ENCODE measurements at places on chromosomes 7 and 10.

DNA sequence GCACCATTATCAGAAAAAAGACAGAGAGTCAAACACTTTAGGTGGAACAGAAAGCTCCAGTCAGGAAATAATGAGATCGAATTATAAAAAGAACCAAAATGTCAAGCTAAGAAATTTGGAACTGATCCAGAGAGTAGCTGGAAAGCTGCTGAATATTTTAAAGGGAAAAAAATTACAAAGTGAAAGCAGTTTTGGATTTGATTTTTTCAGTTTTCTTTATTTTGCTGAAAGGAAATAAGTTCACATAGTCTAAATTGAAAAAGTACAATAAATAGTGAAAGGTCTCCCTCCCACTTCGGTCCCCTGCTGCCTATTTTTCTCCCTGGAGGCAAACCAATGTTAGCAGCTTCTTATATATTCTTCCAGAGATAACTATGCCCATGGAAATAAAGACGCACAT lies 11.3 kb upstream of the TOMM7 start:
- no peak for DNase-seq

DNA sequence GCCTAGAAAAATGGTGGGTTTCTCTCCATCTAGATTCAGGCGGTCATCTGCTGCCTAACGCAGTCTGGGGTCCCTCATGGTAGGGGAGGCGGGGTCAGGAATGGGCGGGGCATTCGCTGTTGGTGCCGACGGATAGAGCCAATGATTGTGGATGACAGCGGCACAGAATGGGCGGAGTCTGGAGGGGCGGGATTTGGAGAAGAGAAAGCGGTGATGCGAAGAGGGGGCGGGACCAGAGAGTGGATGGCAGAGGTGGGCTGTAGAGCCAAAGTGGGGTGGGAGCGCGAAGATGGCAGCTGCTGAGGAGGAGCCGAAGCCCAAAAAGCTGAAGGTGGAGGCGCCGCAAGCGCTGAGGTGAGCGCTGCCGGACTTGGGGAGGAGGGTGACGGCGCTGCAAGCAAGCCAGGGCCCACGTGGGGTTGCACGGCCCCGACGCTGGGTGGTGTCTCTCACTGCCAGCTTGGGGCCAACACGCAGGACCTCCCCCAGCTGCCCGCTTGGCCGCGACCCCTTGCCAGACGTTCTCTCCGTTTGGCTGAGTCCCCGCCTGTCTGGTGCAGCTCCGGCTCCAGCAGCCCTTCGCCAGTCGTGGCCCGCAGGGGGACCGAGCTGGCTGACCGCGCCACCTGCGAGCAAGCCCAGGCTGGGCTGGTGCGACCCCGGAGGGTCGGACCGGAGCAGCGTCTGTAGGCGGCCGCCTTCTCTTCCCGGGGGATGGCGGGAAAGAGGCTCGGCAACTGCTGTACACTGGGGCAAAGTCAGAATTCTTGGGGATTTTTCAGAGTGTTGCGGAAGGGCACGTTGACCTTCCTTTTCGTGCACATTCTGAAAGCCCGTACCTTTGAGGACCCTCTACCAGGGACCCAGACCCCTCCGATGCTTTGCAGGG lies at the start of gene ADK:
Gene ADK (plus strand): TSS at position 232 of the 889 bp plus-strand sequence. CDS start 58 bp downstream, at position 290.
- peak; percentile 100 for DNase-seq

DNA sequence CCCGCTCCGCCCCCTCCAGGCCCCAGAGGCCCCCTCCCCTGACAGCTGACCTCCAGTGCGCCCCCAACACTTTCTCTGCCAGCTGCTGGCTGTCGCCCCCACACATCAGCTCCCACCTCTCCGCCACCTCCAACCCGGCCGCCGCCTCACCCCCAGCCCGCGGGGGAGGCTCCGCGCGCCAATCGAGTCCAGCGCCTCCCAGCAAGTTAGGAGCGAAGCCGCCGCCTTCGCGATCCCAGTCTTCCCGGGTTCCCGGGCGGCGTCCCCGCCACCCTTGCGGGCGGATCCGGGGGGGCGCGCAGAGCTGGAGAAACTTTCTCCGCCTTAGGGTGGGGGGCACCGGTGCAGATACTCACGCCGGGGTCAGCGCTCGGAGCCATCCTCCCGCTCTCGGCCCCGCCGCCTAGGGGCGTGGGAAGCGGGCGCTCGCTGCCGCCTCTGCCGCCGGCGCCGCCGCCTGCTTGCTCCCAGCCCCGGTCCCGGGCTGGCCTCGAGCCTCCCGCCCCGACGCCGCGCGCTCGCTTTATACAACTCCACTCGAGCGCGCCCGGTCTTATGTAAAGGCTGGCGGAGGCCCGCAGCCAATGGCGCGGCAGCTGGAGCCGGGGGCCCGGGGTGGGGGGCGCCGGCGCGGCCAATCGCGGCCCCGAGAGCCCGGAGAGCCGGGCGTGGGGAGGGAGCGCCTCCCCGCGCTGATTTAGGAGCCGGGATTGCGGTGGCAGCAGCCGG lies at the start of gene CRTAC1:
Gene CRTAC1 (minus strand): TSS at position 529 of the 729 bp plus-strand sequence. CDS start 149 bp downstream, at position 380.
- DNase-seq, result no peak

GRCh38 chr10:100081075-100082001 lies at the start of gene CPN1:
TSS of gene CPN1 (minus strand) at chr10:100081869. CDS start at chr10:100081625, 244 bp downstream.
- DNase-seq, result no peak

GRCh38 chr7:130124711-130125110 lies 54.4 kb downstream of the KLHDC10 start:
- no peak for DNase-seq

DNA sequence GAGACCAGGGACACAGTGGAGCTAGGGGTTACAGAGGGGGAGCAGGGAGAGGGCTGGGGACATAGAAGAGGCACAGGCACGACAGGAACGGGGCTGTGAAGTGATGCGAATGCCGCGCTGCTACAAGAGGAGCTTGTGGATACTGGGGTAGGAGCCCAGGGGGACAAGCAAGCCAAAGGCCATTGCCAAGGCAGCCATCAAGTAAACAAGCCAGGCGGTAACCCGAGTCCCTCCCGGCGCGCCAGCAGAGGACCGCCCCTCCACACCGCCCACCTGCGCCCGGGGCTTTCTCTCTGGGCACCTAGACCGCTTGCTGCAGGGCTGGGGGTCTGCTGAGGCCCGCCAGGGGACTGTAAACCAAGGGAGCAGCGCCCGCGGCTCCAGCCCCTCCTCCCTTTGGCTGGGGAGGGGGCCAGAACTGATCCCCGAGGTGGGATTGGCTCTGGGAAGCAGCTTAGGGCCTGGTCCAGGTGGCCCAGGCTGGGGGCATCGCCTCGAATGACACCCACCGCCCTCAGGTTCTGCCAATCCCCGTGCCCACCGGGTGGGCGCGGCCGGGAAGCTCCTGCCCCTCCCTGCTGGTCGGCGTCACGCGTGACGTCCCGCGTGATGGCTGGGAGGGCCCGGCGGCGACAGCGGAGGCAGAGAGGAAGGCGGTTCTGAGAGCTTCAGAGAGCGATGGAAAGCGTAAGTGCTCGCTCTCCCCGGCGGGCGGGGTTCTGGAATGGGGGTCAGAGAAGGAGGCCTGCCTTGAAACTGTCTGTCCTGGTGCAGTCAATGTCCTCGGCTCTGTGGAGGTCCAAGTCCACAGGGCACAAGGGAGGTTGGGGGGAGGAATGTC lies 982 bp downstream of the SFXN3 start:
- DNase-seq, result peak; percentile 74

- DNase-seq, result no peak
These were observed 48.4 kb upstream of the TRIM8 start for GRCh38 chr10:102595897-102596296.

- DNase-seq, result no peak
These were observed at the start of gene HMX2 for GRCh38 chr10:123147635-123148413. TSS of gene HMX2 (plus strand) at chr10:123148136. CDS start at chr10:123148379, 243 bp downstream.

- DNase-seq, result no peak
These were observed 372.3 kb upstream of the LRRN3 start for GRCh38 chr7:110718503-110719205.

GRCh38 chr10:122419016-122419415 lies 35.4 kb upstream of the ARMS2 start:
- no peak for DNase-seq

DNA sequence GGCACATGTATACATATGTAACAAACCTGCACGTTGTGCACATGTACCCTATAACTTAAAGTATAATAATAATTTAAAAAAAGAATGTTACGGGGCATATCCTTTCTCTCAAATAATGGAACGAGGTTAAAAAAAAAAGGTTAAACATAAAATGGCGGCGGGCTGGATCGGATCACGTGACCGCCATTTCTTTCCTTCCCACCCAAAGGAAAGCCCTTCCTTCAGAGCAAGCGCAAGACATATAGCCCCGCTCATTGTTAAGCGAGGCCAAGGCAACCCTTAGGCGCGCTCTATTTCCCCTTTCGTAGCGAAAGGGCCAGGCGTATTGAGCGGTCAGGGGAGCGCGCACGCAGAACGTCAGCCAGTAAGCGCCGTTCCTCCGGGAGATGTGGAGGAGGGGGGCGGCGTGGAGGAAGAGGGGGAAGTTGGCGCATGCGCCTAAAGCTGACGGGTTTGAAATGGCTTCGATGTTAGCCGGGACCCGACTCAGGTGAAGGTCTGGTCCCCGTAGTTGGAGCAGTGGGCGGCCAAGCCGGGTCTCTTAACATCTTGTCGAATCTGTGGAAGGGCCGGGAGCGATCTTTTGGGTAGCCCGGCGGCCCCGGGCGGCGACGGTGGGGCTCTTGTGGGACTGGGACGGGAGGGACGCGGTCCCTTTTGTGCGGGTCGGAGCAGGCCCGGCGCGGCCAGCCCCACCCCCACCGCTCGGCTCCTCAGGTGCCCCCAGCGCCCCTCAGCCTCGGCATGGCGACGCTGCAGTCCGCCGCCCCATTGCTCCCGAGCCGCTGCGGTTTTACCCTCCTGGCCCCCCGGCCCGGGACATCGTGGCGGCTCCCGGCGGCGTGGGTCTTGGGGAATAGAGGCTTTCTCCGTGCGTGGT lies at the start of gene CCAR1:
Gene CCAR1 (plus strand): TSS at position 447 of the 880 bp plus-strand sequence. CDS start 1,266 bp downstream, outside the sequence.
- DNase-seq, result peak; percentile 96

DNA sequence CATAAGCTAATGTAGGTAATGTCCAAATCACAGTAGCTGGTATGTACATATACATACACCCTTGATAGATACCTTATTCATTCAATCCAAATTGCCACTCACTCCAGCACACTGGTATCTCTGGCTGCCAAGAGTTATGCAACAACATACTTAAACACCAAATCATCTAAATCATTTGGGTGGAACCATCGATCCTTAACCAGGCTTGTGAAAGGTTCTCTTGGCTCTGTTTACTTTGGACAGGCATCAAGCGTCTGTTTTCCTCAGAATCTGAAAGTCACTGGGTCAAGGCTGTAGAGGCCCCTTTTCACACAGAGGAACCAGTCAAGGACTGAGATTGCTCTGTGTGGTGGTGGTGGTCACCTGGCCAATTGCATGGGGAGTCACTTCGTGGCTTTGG lies 24.6 kb downstream of the JAZF1 start:
- no peak for DNase-seq

DNA sequence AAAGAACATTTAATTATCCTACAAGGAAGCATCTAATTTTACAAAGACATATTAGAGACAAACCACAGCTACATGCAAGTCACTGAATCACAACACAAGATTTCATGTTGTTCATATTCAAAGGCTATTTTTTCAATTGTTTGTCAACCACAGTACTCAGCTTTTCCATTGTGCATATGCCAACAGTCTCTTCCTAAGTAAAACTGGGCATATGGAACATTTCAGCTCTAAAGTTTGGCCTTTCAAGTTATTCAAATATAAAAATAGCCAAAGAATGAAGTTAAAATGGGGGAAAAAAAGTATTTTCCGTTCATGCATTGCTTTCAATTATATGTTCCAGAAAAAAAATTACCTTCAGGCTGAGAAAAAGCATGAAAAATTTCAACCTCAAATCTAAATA lies 537.9 kb downstream of the PLXDC2 start:
- DNase-seq, result no peak

GRCh38 chr7:21947946-21948345 lies 2.2 kb upstream of the CDCA7L start:
- no peak for DNase-seq

GRCh38 chr7:151139071-151139790 lies 28.3 kb downstream of the GBX1 start:
- no peak for DNase-seq

DNA sequence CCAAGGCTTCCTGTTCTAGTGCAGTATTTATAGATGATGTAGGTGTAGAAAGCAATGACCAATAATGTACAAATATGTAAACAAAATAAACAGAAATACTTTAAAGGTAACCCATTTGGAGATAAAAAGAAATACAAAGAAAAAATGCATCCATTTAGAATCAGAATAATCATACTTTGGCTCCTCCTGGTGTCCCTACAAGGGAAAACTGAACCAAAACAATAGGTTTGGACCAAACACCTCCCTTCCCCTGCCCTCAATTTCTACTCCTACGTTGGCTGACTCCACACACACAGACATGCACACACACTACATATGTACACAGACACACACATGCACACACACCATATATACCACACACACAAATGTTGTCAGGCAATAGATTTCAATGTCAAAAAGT lies 36.0 kb downstream of the C10orf143 start:
- no peak for DNase-seq

All from activated CD8-positive, alpha-beta memory T cell treated with anti-CD3 and anti-CD28 coated beads, Interleukin-2, amount 50 U/mL, for 4 hours (primary cell).